ENCODE measurements at places on chromosomes 2 and 18.
A peak's percentile ranks its signal among the peaks of the same experiment; 100 is the strongest.

GRCh38 chr2:98006378-98006777 is 10.6 kb upstream of the TMEM131 start:
- no peak for DNase-seq

- DNase-seq = no peak
These were observed 156.6 kb upstream of the LHCGR start for GRCh38 chr2:48912110-48912509.

DNA sequence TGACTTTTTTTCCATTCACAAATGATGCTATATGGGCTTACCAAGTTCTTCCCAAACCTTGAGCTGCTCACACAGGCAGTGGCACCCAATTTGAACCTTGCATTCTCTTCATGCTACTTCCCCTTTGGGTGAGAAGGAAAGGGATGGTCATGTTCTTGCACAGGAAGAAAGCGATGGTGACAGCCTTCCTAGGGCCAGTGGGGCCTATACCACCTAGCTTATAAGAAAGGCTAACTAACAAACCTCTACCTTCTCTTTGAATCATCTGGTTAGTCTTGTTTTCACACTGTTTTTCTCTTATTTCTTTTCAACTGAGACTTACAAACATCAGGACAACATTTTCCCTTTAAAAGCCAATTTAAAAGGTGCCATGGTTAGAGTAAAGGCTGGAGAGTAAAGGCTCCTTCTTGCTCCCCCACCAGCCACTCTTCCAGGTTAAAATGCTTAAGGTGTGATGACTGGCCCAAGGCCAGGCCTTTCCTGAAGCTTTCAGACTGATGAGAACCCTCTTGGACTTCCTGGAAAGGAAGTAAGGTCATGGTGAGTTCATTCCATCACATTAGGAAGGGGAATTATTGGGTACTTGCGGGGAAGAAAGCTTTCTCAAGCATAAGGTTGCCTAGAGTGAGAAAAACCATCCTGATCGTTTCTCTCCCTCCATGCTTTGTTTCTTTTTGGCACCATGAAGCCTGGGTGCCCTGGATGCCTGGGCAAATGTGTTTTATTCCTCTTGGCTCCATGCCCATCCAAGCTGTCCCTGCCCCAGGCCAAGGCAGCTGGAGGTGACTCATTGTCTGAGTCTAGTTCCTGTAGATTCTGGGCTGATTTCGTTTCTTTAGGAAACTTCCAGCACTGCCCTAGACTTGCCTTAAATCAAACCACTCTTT is 41.4 kb upstream of the ITGB6 start:
- no peak for DNase-seq

DNA sequence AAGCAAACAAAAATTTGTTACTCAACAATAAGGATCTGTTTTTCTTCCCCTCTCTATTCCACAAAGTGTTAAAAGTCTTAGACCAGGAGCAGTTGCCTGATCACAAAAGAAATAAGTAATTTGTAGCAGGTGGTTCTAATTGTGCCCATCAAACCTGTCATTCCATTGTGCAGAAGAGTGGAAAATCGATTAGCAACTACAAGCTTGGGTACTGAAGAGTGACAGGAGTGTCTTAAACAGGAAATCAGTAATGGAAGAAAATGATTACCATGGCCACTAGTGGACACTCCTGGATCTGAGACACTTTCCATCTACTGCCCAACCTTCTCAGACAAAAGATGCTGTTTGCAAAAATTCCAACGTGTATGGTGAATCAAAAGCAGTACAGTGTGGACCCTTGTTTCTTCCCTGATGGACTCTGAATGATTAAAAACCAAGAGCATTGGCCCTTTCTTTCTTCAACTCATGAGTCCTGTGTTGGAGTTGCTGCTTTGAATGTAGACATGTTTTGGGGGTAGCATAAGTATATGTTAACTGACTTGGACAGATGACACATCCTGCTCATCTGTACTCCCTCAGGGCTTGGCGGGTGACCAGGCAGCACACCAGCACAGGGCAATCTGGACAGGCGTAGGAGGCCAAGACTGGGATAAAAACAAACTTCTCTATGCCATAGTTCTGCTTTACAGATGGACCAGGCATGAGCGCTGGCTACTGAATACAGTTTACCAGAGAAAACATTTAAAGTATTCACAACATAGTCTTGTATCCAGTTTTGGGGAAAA is 51.9 kb downstream of the PLA2R1 start:
- no peak for DNase-seq

DNA sequence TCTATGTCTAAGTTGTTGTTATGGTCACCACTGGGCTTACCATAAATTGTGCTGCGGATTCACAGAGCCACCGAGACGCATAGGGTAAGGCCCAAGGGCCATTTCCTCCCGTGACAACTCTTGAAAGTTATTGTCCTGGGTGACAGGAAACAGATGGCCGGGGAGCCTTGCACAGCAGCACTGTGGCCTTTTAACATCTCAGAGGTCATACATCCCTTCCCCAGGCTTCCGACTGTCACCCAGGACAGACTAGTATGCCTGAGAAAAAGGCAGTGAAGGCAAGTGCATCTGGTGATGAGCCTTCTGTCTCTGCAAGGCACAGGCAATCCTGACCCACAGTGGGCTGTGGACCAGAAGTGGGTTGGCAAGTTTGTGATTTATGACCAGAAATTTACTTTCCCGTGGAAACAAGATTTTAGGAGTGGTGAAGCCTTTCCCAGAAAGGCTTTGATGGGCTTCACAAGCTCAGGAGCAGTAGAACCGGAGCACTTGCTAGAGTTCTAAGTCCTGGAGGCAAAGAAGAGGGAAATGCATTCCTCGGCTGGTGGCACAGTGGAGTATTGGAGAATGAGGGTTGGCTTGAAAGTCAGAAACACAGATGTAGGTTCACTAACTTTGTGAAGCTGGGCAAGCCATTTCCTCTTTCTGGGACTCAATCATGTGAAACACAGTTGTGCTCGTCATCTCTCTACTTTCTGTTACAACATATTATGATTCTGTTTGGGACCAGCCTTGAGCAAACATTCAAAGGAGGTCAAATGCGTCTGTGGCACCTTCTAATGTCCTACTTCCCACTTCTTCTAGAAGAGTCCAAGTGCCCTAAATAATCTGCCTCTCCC is 2.0 kb upstream of the CAPN14 start:
- no peak for DNase-seq

GRCh38 chr2:12440731-12441130 is 276.0 kb upstream of the TRIB2 start:
- no peak for DNase-seq

GRCh38 chr2:161994761-161995520 is 79.1 kb downstream of the DPP4 start:
- no peak for DNase-seq

GRCh38 chr2:88897715-88898114 is 206.2 kb downstream of the RPIA start:
- DNase-seq = no peak

- no peak for DNase-seq
These were observed 2.1 kb downstream of the BCL2L11 start for GRCh38 chr2:111122631-111123421.

GRCh38 chr2:234708091-234708683 is 211.3 kb upstream of the ARL4C start:
- no peak for DNase-seq

DNA sequence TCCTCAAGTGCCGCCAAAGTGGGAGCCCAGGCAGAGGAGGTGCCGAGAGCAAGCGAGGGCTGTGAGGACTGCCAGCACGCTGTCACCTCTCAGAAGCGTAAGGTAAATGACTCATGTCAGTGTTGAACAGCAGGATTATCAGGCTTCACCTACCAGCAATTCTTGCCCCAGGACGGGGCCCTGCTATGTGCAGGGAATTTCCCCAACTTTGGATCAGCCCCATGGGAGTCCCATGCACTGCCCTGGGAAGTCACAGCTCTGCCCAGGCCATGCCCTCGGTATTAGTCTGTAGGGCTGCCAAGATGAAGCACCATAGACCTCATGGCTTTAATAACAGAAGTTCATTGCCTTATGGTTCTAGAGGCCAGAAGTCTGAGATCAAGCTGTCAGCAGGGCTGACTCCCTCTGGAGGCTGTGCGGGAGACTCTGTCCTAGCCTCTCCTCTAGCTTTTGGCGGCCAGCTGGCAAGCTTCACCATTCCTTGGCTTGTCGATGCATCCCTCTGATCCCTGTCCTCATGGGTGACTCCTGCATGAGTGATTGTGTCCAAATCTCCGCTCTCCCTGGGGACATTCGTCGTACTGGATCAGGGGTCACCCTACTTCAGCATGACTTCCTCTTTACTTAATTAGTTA is 55.9 kb downstream of the TRPM8 start:
- no peak for DNase-seq

- DNase-seq = peak; percentile 37
These were observed 135.2 kb downstream of the ALPK2 start for GRCh38 chr18:58493516-58494253.

GRCh38 chr2:19845323-19845920 is 56.4 kb downstream of the TTC32 start:
- no peak for DNase-seq

GRCh38 chr2:168596881-168597655 is 141.0 kb downstream of the CERS6 start:
- no peak for DNase-seq

DNA sequence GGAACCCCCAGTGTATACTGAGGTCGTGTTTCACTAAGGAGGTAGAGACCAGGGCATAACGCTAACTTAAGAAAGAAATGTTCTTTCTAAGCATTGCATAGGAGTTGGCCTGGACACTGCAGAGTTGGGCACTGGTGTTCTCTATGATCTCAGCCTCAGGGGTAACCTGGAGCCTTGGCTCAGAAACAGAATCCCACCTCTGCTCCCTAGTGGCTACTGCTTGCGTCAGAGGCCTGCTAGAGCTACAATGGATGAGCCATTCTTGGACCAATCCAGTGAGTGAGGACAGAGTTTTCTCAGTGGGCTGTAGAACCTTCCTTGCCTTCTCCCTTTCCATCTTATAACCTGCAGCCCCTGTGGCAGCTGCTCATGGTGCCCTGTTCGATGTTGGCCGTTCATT is 324.4 kb upstream of the CELF4 start:
- no peak for DNase-seq

- no peak for DNase-seq
These were observed 40.7 kb downstream of the SLC66A2 start for GRCh38 chr18:79910563-79911343.

GRCh38 chr18:6629635-6630140 is 99.8 kb upstream of the ARHGAP28 start:
- no peak for DNase-seq

GRCh38 chr2:196783431-196784094 is 15.9 kb downstream of the GTF3C3 start:
- no peak for DNase-seq

- no peak for DNase-seq
These were observed 81.2 kb upstream of the TXNDC2 start for GRCh38 chr18:9804517-9805104.

DNA sequence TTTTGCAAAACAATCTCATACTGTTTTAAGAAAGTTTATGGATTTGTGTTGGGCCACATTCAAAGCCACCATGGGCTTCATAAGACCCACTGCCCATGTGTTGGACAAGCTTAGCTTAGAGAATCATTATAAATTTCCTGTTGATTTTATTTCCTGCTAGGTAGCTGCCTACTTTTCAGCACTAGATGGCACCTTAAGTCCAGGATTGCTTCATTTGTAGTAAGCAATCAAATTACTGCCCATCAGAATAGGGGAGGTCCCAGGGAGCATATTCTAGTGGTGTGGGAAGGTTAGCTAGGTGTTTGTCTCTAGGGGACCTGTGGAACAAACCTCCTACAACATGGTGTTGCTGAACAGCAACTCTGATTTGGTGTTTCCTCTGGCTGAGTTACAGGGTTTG is 11.0 kb upstream of the DCDC2C start:
- DNase-seq = no peak

- DNase-seq = no peak
These were observed 23.9 kb downstream of the SP5 start for GRCh38 chr2:170739048-170739447.

DNA sequence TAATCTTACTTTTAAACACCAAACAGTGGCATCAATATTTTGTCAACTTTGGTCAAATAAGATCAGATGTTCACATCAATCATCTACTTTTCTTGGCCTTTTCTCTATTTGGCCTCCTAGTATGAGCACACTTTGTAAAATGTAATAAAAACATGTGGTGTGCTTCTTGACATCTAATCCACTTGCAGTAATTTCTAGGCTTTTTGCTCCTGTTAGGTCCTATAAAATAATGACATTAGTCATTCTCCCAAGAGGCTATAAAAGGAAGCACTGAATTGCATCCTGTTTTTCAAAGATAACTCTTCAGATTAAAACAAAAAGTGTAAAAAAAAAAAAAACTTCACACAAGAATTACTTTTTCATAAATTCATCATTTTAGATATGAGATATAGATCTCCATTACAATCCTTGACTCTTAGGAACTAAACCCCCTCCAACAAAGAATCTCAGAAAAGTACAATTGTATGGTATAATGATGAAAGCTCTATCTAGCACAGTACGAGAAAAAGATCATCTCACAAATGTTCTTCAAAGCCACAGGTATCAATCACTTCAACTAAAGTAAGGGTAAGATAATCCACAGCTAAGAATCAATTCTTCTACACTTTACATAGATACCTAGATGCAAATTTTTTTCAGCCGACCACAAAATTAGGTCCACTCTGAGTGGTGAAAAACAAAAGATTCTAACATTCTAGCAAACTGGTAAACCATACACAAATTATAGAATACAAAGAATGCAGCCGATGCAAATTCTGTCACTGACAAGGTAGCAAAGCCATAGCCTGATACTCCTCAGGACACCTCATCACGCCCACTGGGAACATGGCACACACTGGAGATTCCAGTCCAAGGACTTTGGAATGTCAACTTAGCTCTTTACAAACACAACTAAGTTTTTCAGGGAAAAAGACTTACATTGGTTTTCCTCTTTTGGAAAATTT is 2.7 kb downstream of the BCL2 start:
- DNase-seq = no peak

GRCh38 chr18:44195394-44196140 is 485.1 kb upstream of the SETBP1 start:
- DNase-seq = no peak

GRCh38 chr18:68796936-68797690 is 767 bp upstream of the CCDC102B start:
- no peak for DNase-seq

DNA sequence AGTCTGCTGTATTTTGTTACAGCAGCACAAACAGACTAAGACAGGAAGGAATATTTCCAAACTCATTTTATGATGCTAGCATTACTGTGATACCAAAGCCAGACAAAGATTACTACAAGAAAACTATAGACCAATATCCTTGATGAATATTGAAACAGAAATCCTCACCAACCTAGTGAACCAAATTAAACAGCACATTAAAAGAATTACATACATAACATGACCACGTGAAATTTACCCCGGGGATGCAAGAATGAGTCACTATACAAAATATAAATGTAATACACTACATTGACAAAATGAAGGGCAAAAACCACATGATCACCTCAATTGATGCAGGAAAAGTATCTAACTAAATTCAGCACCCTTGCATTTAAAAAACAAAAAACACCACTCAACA is 112.6 kb downstream of the CHN1 start:
- DNase-seq = no peak

GRCh38 chr2:53103679-53104078 is 663.9 kb upstream of the CHAC2 start:
- no peak for DNase-seq

- DNase-seq = no peak
These were observed 52.8 kb upstream of the CABYR start for GRCh38 chr18:24086082-24086481.
